Activated T-helper 1 cell treated with anti-CD3 and anti-CD28 coated beads, Interleukin-2, amount 50 U/mL, for 16 hours (primary cell): ENCODE measurements at places on chromosomes 12 and 14.

- DNase-seq: no peak
Observed at GRCh38 chr14:104218361-104219180, 80.2 kb downstream of the KIF26A start.

DNA sequence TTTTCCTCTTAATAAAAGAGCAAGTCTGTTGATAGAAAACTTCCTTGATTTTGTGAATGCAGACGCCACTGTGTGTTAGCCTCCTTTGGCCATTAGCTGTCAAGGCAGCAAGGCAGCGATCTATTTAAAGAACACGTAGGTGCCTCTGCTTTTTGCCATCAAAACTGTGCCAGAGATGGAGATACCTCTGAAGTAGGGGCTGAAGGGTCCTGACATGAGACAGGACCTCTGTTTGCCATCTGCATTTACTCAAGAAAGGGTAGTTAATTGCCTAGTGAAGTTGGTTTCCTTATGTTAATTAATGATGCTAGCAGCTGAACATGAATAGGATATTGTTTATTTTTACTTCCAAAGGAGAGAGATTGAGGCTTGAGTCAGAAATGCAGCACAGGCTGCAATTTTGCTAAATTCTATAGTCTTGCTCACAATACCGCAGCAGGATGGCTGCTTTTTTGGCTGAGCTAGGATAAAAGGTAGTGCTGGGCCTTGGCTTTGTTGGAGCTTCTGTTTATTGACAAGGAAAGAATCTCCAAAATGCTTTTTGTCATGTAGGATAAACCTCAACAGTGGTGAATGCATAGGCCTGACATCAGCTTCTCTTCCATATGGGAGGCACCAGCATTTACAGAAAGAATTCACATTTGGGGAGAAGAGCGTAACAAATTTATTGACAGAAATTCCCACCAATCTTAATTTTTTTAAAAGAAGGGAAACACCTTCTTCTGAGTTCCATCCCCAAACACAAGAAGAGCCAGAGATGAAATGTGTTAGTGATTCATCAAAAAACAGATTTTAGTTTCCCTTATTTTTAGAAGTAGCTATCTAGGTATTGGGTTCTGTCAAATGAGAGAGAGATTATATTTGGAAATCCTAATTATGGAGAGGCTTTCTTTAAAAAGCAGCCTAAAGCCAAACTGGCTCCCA, 13.9 kb upstream of the RPH3A start:
- no peak for DNase-seq

- DNase-seq: no peak
Observed at GRCh38 chr14:22807432-22808087, 7.7 kb downstream of the SLC7A7 start.

GRCh38 chr12:58897969-58898368, 22.3 kb downstream of the LRIG3 start:
- no peak for DNase-seq

- DNase-seq: no peak
Observed at GRCh38 chr12:99388671-99389195, 258.8 kb upstream of the GARIN6 start.

DNA sequence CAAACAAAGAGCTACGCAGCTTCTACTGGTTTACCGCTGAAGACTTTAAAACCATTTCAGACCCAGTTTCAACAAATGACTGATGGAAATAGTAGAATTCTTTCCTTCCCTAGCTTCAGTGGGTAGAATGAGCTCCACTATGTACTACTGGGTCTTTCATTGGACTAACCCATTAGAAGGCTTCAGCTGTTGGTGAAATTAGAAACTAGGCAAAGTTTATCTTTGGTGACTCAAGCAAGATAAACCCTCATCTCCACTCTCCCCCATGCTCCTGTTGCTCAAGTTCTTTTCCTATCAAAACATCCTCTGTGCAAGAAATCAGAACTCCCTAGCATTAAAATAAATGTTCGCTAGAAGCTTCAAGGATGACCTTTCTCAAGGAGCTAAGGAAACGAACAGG, 159.2 kb downstream of the PAWR start:
- DNase-seq: no peak

DNA sequence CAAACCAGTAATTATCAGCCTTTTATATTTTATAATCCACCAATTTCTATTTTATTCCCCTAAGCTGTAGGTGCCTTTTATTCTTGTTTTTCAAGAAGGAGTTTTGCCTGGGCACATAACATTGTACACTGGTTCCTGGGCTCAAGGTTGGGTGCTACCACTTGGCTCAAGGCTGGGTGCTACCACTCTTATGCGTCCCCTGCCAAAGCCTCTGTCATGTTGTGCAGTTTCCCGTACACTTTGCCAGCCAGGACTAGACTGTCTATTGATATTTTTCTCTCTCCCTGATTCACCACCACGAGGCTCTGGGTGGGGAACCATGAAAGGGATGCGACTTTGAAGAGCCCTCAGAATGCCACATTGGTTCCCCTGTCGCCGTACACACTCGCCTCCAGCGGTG, 52.5 kb upstream of the VASH1 start:
- DNase-seq: no peak

DNA sequence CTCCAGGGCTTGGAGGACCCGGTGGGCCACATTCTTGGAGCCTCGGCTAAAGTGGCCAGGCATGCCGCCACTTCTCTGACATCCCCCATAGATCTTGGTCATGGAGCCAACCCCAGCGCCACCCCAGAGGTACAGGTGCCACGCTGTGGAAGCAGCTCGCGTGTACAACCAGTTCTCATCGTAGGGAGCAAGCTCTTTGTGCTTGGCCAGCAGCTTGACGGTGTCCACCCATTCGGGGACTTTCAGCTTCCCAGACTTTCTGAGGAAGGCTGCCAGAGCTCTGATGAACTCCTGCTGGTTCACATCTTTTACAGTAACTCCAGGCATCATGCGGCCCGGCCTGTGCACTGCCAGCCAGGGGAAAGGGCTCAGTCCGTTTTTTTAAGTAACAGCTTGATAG, 29.3 kb upstream of the EAPP start:
- DNase-seq: no peak

DNA sequence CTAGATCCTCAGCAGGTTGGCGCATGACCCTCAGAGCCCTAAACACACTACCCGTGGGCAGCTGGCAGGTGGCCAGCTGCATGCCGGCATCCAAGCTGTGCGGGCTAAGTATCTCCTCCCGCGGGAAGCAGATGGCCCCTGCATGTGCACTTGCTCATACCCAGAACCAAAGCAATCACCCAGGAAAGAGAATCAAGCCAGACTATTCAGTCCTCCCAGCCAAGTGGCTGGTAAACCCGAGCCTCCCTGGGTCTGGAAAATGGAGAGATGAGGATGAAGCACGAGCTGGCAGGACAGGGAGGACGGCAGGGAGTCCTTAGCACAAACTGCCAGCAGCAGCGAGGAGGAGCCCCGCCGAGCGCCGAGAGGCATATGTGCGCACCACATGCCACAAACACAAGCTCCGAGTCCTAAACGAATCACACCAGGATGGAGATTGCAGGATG, 139.7 kb downstream of the RIMBP2 start:
- no peak for DNase-seq

DNA sequence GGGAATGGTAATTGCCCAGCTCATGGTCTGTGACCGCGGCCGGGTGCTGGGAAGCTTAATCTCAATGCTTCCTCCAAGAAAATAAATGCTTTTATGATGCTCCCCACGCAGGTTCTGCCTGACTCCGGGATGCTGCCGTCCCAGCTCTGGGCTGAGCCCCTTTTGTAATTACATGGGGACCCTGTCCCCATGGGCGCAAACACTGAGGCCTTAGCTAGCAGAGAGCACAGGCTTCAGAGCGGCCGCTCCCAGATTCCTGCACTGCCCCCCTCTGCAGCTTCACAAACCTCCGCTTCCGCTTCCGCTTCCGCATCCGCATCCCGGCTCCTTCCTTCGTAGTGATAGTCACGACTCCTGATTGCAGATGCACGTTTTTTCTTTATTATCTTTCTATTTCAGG, 129.5 kb downstream of the KIF26A start:
- no peak for DNase-seq

DNA sequence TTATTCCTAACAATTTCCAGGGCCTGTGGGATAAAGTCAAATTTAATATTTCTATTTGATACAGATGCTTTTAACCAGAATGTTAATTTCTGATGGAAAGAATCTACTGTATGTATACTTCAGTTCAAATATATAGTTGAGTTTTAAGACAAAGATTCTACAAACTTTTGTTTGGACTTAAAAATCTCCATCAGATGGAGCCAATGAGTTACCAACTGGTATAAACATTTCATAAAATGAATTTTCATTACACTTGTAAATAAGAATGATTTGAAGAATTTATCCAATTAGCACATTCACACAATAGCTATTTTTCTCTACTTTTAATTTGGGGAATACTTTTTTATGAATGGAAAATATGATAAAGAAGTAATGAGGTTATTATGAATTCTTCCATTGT, 425.2 kb upstream of the MIS18BP1 start:
- no peak for DNase-seq

DNA sequence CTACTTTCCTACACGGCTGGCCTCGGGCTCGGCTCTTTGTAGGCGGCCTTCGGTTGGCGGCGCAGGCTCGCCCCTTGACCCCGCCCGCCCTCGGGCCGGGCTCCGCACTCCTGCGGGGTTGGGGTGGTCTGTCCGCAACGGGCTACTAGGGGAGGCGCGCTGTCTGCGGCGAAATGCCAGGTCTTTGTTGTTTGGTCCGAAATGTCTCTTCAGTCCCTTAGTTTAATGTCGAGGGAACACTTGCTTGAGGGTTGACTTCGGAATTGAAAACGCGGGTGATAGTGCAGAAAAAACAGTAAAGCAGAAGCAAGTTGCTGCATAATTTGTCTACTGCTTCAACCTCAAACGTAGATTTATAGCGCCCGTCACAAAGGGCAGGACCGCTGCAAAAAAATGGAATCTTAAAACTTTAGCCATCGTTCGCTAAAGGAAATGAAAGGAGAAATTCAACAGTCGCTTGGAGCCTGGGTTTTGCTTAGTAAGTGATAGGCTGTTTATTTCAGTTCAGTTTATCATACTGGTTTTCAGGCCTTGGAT, 390 bp downstream of the JKAMP start:
- no peak for DNase-seq

DNA sequence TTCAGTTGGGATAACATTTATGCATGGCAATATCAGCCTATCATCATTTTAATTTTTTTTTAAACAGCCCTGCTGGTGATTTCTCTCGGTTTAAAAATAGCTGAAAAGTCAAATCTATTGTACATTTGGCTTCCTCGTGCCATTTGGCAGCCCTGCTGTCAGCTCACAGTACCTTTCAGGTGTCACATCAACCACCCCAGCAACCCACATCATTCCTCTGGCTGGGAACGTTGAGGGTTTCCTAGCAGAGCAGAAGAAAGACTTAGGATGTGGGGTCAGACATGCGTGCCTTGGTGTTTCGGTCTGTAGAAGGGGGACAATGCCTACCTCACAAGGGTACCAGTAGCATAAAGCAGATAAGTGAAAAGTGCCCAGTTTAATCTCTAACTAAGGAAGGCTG, 15.8 kb downstream of the PEBP1 start:
- DNase-seq: no peak

- DNase-seq: no peak
Observed at GRCh38 chr12:67625004-67625403, 23.5 kb upstream of the DYRK2 start.

DNA sequence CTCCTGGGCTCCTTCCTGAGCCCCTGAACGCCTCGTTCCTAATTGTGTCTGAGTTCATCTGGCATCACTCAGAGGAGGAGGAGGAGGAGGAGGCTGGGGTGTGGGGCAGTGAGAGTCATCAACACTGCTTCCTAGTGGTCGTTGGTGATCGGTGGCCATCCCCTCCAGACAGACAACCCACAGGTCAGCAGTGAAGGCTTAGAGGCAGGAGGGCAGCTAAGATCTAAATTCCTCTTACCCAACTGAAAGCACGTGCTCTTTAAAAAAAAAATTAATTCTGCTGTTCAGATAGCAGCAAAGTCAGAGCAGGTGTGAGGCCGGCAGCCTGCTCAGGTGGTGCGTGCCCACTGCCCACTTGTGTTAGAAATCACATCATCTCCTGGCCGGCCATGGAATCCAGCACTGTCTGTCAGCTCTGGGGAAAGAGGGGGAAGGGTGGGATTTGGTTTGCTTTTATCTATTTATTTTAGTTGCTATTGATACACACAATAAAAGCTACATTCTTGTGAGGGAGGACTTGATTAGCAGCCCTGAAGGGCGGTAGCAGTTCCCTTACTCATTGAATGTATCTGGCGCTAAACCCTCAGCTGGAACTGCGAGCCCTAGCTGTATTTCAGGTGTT, 46.6 kb downstream of the PPP2R5C start:
- DNase-seq: no peak

GRCh38 chr12:51326698-51327439, 2.9 kb upstream of the BIN2 start:
- DNase-seq: no peak

DNA sequence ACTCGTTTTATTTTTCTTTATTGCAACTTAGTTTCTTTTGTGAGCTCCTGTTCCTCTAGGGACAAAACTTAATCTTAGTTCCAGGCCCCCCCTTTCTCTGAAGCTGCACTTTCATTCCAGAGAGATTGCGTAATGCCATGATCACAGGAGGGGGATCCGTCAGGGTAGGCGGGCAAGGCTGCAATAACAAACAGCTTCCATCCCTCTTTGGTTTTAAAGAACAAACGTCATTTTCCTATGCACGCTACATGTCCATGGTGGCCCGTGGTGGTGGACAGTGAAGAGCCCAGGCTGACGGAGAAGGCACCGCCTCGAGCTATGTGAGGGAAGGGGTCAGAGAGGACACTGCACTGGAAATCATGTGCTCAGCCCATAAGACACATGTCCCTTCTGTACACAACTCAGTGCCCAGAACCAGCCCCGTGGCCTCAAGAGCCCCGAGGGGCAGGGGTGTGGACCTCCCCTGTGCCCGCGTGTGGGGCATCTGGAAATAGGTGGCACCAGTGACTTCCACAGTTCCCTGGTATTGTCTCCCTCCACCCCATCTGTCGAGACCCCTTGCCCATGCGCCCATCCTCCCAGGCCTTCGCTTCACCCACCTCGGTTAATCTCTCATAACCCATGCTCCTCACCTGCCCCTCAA, 161.4 kb downstream of the ADGRD1 start:
- no peak for DNase-seq

DNA sequence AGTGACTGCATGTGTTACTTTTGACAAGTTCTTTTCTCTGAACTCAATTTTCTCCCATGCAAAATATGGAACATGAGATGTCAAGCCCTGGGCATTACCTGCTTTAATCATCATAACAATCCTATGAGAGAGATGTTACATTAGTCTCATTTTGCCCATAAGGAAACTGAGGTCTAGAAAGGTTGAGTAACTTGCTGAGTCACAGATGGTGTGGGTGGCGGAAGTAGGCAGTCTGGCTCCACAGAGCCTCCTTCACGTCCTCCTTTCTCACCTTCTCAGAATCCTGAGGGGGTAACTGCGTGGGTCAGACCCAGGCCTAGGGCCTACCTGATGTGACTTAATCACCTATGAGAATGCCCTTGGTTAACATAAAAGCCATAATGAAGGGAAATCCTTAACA, 50.7 kb downstream of the TMTC1 start:
- no peak for DNase-seq

DNA sequence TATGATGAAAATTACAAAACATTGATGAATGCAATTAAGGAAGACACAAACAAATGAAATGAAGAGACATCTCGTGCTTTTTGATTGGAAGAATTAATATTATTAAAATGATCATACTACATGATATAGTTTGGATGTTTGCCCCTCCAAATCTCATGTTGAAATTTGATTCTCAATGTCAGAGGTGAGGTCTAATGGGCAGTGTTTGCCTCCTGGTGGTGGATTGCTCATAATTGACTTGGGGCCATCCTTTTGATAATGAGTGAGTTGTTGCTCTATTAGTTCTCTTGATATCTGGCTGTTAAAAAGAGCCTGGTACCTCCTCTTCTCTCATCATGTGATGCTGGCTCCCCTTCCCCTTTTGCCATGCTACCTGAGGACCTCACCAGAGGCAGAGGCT, 56.7 kb downstream of the CD163L1 start:
- no peak for DNase-seq

GRCh38 chr12:473863-474577, 14.3 kb downstream of the B4GALNT3 start:
- no peak for DNase-seq
